ENCODE measurements at places on chromosomes 7 and 10.

- DNase-seq: no peak
Measured at GRCh38 chr10:25899304-25899703, 34.7 kb upstream of the MYO3A start.

- no peak for DNase-seq
Measured at GRCh38 chr10:114703377-114704107, 45.5 kb upstream of the ABLIM1 start.

DNA sequence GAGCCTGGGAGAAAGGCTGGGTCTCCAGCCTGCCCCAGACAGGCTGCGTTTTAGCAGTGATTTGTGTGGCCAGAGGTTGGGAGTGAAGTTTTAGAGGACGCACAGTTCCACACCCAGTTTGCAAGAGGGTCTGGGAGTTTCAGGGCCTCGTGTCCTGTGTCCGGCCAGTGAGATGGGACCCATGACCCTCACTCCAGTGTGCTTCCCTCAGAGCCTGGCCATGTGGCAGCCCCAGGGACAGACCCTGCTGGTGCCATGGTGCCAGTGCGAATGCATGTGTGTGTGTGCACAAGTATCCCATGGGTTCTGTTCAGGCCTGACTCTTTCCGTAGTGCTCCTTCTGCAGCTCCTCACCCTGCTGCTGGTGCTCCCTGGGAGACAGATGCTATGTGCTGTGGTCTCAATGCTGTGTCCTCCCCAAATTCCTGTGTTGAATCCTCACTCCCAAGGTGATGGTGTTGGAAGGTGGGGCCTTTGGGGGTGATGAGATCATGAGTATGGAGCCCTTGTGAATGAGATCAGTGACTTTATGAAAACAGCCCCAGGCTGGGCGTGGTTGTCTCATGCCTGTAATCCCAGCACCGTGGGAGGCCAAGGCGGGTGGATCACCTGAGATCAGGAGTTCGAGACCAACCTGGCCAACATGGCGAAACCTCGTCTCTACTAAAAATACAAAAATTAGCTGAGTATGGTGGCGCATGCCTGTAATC lies 16.5 kb downstream of the ECHDC3 start:
- DNase-seq: no peak

DNA sequence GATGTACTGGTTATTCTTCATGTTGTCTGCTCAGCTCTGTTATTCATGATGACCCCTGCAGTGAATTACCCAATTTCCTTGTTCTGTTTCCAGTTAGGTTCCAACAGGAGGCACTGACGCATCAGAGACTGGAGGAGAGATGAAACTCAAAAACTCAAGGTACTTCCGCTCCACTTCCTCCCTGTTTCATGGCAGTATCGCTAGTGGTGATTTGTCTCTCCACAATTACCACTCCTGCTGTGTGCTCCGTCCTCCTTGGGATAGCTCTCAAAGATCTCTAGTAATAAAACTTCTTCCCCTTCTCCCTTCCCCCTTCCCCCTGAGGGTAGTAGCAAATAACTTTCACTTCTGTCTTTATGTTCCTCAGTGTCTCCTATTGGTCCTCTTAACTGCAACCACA lies 107.4 kb upstream of the ABCB5 start:
- no peak for DNase-seq

All from chondrocyte (in vitro differentiated cells).